Activated T-helper 1 cell treated with anti-CD3 and anti-CD28 coated beads, Interleukin-2, amount 50 U/mL, for 16 hours (primary cell): ENCODE measurements at places on chromosomes 1 and 21.

- DNase-seq = no peak
These were observed 492 bp upstream of the COLGALT2 start for GRCh38 chr1:184037849-184038591.

DNA sequence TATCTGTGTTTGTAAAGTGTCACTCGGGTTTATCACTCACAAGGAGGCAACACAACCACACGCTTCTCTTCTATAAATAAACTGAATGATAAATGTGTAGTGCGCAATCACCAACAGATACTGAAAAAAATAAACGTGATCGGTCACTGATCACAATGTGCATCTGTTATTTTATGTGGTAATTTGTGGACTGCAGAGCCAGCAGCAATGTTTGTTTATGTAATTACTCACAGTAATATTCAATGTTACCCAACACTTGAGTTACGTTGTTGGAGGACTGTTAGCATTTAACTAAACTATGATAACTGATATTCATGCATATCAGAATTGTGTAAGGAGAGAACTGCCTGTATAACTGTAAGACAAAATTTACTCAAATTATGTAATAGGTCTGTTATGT, 129.6 kb downstream of the USH2A start:
- no peak for DNase-seq

- no peak for DNase-seq
These were observed at the start of gene CYYR1 for GRCh38 chr21:26572702-26573381. TSS of gene CYYR1 (minus strand) at chr21:26573286. CDS start at chr21:26572940, 346 bp downstream.

- DNase-seq = no peak
These were observed 641.5 kb downstream of the PLPP3 start for GRCh38 chr1:55937840-55938375.

DNA sequence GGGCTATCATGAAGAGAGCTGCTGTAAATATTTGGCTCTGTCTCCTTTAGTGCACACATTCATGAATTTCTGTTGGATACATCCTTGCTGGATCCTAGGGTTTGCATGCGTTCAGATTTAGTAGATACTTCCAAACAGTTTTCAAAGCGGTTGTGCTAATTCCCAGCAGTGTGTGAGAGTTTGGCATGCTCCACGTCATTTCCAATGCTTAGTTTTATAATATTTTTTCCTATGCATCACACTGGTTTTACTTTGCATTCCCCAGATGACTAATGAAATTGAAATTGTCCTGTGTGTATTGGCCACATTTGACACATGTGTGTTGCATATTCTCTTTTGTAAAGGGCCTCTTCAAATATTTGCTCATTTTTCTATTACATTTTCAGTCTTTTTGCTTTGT, 18.5 kb upstream of the AADACL3 start:
- DNase-seq = no peak

DNA sequence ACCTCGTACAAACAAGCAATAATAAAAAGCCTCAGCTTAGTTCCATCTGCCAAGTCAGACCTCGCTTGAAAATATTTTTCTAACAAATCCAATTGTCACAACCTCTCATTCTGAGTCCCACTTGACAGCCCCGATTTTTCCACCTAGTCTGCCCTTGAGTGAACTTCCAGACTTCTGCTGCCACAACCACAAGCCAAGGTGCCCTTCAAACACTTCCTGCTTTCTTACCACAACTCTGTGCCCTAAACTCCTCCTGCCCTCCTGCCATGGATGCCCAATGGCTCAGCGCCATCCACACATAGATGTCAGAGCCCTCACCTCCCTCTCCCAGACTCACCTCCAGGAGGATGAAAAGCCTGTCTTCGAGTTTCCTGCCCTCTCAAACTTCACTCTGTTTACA, 3.9 kb downstream of the TMPRSS2 start:
- DNase-seq = no peak

GRCh38 chr1:27000817-27001460, 7.4 kb downstream of the TRNP1 start:
- DNase-seq = no peak

- DNase-seq = no peak
These were observed 42.2 kb upstream of the GOLT1A start for GRCh38 chr1:204255966-204256365.

GRCh38 chr1:78232630-78233029, 186.9 kb downstream of the GIPC2 start:
- no peak for DNase-seq

DNA sequence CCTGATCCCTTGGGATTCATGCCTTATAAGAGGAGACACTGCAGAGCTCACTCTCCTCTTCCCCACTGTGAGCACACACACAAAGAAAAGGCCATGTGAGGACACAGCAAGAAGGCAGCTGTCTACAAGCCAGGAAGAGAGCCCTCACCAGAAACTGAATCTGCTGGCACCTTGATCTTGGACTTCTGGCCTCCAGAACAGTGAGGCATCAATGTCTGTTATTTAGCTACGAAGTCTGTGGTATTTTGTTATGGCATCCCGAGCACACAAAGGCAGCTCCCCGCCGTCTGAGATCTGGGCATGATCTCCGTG, 47.1 kb upstream of the RPL11 start:
- no peak for DNase-seq

DNA sequence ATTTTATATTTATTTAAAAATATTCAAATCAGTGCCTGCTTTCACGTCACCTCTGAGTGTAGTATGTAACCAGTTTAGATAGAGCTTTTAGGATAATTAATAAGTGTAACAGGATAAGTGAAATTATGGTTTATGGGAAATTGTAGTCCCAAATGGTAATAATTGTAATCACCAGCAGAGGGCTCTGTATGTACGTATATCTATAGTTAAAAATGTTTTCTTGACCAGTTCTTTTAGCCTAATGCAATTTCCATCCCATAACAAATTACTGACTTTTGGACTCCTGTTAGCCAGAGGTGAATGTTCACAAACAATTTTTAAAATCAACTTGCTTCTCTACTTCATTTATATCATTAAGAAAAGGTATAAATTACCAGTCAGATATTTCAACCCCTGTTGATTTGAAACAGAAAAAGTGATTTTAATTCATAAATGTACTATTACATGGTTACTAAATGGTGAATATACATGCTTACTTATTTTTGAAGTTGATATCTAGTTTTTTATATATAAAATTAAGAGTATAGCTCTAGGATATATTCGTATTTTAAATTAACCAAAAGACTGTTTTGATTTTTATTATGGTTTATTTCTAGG, 25.3 kb downstream of the SLC30A7 start:
- no peak for DNase-seq

DNA sequence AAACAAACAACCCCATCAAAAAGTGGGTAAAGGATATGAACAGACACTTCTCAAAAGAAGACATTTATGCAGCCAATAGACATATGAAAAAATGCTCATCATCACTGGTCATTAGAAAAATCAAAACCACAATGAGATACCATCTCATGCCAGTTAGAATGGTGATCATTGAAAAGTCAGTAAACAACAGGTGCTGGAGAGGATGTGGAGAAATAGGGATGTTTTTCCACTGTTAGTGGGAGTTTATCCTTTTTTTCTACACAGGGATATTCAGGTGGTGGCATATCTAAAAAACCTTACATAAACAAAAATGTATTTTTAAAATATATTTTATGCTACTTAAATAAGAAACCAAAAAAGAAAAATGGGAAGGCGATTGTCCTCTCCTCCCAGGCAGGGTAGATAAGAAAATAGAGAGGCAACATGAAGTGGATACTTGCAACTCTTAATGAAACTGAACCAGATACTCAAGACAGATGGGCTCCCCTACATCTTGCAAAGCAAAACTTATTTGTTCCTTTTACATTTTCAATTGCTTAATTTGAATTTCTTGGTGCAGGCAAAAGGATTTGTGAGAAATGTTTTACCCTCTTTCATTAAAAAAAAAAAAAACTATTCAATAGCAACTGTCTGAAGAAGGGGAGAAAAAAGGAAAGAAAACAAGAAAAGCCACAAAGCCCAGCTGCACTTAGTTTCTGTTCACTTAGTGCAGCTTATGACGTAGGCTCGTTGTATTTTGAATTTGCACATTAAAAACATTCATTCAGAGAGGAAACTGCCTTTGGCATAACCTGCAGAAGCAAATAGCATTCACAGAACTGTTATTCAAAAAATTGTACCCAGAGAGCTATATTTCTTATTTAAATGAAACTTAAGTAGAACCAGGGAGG, 36.9 kb upstream of the RGS1 start:
- no peak for DNase-seq

- no peak for DNase-seq
These were observed 109.0 kb downstream of the HMGB4 start for GRCh38 chr1:33972676-33973395.

DNA sequence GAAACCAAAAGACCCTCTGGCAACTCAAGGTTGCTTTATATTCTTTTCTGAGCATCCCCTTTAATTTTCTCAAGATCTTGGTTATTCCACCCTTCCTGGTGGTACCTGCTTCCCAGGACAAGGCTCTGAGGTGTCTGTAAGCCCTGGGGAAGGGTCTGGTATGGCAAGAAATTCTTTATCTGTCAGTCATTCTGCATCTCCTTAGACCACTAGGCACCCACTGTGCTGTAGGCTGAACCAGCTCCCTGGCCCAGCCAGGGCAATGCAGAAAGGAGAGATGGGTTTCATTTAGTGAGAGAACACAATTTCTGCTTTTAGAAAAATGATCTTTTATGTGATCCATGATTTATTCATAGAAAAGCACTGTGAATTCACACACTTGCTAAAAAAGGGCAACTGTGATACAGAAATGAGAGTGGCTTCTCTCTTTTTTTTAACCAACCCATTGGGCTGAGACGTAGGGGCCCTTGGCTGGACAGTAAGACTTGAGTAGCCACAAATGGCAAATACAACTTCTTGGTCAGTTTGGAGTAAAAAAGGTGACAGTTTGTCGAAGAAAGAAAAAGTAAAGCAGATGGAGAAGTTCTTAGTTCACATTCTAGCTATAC, 4.1 kb downstream of the UROD start:
- DNase-seq = no peak

DNA sequence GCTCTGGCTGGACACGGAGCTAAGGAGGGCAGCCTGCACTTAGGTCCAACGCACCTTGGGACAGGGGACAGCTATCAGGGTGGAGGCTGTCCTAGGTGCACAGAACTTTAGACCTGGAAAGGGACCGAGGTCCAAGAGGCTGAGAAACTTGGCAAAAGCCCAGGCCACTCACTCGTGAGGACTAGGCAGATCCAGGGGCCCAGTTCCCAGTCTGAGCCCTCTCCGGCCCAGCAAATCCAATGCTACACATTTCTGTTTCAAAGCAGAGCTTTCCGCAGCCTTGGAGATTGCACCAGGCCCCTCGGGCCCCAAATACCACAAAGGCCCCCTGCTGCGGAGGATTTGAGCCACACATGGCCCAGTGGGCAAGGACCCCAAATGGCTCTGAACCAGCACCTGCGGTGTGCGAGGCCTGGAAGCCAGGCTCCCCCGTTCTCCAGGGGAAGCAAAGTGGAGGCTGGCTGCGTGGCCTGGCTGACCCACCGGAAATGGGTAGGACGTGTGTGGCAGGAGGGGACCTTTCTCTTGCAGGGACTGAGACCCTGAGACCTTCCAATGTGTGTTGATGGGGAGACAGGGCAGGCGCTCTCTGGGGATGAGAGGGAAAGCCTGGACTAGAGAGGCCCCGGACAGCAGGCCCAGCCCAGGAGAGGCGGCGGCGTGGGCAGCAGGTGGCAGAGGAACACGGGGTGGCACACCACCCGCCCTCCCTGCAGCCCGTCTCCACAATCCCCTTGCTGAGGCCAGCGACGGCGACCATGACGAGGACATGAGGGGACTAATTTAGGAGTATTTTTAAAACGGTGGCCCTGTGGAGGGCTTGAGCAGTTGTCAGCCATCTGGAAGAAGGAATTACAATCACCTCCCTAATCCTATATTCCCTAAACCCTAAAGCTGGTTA, 118.7 kb downstream of the CASZ1 start:
- no peak for DNase-seq

- DNase-seq = no peak
These were observed 329.2 kb downstream of the TGFB2 start for GRCh38 chr1:218674280-218674773.

- no peak for DNase-seq
These were observed 18.8 kb downstream of the AVPR1B start for GRCh38 chr1:206098242-206098919.

DNA sequence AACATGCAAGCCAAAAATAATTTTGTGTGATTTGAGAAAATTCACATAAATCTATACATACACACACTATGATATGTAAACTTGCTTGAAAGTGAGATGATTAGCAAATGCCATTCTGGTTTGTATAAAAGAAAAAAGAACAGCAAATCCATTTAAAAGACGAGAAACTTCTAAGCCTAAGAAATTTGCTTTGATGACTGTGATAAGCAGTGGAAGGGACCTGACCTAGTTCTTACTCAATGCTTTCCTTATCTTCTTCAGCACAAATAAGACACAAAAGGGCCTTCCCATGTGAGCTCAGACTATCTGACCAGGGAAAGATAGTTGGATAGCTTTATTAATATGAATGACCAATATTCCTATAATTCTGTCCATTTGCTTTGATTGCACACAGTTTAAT, 25.3 kb upstream of the NMNAT2 start:
- DNase-seq = no peak

DNA sequence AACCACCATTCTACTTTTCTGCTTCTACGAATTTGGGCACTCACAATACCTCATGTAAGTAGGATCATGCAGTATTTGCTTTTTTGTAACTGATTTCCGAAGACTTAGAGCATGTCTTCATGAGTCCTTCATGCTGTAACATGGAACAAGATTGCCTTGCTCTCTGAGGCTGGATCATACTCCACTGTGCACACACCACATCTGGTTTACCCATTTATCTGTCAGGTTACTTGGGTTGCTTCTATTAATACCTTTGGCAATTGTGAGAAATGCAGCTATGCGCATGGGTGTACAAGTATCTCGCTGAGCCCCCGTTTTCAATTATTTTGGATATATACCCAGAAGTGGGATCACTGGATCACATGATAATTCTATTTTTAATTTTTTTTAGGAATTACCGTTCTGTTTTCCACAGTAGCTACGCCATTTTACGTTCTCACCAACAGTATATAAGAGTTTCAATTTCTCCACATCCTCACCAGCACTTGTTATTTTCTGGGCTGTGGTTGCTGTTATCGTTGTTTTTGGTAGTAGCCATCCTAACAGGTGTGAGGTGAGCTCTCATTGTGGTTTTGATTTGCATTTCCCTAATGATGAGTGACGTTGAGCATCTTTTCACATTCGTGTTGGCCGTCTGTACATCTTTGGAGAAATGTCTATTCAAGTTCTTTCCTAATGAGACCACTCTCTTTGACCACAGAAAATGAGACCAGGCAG, 10.7 kb upstream of the SLC2A5 start:
- no peak for DNase-seq

DNA sequence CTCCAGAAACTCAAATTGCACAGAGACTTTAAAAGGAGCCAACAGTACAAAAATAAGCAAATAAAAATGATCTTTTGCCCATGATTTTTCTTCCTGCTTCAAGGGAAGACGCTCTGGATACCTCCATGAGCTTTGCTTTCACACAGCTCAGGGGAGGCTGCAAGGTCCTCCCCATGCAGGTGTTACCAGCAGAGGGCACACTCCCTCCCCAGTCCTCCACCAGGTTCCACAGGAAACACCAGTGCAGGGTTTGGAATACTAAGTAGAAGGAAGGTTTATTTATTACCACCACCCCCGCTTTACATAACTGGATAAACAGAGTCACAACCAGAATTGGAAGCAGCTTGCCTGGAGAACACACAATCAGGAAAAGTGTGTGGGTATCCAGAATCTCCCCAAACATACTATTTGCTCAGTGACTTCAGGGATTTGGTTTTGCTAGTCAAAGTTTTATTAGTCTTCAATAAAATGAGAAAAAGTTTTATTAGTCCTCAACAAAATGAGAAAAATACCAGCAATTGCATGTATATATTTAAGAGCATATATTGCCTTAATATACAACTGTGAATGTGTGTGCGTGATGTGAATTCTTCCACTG, 37.3 kb downstream of the HSD3B1 start:
- no peak for DNase-seq
